Right lung (tissue), 10 donors: ENCODE measurements at places on chromosomes 5 and 9. TPM values are rescaled to one million over a fixed set of nuclear protein-coding genes. Genes with fewer than 3 reads are reported as not detected.

The OR4F3 gene
- not detected for polyA plus RNA-seq

DNA sequence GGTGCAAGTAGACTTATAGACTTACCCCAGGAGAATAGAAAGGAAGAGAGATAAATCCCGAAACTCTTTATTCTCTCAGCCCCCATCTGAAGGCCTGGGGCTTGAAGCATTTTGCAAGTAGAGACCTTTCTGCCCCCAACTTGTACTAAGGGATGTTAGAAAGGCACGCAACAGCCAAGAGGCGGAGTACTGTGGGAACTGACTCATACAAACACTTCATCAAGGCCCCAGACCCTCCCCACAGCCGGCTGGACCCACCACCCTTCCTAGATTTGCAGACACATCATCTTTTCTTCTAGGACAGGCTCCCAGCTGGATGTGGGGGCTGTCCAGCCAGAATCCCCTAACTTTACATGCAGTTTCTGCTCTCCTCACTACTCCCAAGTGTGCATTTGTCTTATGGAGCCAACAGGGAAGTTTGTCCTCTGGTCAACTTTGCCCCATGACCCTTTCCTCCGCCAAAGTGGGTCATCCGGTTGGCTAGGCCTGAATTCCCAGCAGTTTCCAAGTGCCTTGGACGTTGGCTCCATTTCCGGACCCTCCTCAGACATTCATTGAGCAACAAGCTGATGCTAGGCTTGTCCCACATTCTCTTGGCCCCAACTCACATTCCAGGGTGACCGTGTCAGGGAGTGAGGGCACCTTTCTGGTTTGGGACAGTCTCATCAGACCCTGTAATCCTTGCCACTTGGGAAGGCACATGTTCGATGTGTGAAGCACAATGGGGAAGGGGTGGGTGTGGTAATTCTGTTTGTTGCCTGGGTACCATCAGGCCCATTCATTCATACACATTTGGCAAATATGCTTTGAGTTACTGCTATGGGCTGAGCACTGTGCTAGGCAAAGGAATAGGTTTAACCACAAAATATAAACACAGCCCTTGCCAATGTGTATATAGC is 64.6 kb downstream of the ABLIM3 start:
- DNase-seq: peak; percentile 96

DNA sequence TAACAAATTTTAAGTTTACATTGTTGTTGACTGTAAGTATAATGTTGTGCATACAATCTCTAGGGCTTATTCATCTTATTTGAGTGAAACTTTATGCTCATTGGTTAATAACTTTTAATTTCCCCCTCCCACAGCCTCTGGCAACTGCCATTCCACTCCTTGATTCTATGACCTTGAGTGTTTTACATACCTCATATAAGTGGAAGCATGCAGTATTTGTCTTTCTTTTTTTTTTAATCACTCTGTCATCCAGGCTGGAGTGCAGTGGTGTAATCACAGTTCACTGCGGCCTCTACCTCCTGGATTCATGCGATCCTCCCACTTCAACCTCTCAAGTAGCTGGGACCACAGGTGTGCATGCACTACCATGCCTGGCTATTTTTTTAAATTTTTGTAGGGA is 83.9 kb downstream of the KCTD16 start:
- no peak for DNase-seq

DNA sequence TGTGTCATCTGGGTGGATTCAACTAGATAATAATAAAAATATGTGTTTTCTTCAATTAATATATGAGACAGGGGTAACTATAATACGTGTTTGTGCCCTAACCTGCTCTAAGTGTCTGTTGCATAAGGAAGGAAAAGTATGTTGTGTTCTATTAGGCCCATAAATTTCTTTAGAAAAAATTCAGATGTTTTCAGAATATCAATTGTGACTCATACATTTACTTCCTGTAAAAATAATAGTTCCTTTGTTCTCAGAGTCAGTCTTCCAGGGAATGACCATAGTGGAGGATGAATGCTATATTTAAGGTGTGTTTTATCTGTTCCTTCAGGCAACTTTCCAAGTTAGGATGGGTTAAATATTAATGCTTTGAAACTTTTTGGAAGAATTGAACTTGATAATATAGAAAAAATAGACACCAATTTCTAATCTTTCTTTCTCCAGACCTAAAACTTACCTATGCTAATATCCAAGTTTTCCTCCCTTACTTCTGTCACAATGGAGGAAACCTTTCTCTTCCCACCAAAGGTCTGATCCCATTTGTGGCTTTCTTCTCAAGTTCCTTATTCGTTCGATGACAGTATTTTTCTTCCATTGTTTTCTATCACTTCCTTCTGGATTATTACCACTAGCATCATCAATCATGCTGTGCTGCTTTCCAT is 49.9 kb downstream of the ISL1 start:
- DNase-seq: no peak

GRCh38 chr9:136309101-136309801 is 5.4 kb upstream of the CCDC187 start:
- no peak for DNase-seq

DNA sequence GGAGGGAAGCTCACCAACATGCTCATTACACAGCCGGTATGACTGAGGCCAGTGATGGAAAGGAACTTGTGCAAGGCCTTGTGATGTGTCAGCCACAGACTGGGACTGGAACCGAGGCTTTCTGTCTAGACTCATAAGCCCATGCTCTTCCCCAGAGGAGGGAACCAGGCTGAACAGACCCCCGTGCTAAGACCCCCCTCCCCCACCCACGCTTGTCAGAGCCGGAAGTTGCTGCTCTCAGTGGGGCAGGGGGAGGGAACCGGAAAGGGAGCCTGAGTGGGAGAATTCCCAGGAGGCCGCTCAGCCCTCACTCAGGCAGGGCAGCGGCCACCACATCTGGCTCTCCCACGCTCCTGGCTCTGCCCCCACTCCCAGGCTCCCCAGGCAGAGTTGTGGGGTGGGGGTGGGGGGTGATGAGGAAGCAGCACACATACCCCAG is 4.1 kb upstream of the PDGFRB start:
- peak; percentile 69 for DNase-seq

DNA sequence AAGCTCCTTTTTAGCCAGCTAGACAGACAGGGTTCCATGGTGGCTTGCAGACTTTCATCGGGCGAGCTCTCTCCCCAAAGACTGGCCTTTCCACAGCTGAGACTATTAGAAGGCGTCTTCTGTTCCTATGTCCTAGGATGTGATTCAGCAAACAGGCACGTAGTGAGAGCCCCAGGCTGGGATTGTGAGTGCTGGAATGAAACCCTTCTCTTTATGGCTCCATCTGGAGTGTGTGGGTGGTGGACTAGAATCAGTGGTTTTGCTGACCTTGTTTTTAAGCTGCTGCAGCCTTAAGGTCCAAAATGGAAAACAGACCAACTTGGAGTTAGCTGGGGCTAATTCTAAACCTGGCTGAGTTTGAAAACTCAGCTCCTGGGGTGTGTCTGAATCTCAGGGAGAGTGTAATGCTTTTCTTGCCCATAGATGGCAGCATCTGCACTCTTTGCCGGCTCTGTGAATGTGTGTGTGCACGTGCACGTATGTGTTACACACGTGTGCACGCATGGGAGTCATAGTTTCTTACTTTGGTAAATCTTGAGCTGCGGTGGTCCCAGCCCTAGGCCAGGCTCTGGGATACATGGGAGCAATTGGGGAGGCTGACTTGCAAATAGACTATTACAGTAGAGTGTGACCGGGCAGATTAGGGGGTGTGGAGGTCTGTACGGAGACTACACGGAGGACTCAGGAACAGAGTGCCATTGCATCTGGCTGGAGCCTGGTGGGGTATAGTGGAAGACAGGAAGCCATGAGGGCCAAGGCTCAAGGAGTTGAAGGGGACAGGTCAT is 10.7 kb downstream of the GSN start:
- no peak for DNase-seq

GRCh38 chr9:80076162-80076561 is 504.4 kb downstream of the TLE4 start:
- DNase-seq: no peak

DNA sequence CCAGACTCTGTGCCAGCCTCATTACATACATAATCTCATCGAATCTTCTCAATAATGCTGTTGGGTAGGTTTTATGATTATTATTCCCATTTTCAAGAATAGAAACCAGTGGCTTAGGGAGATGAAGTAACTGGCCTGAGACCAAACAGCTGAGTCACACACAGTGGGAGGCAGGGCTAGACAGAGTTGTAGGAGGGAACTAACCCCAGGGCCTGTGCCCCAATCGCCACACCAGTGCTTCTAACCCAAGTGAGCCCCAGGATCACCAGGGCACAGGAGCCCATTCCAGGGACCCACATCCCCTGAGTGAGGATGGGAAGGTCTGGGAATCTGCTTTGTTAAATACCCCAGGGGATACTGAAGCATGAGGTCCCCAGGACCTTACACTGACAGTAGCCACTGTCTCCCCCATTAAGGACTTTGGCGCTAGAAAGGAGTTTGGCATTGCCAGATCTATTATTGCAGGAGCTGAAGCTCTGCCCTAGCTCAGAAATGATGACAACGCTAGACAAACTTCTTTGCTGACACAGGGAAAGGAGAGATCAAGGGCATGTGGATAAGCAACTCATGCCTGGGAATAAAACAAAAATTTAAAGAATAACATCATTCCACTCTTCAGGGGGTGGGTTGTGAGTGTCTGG is 63.8 kb upstream of the PPARGC1B start:
- DNase-seq: no peak

- DNase-seq: no peak
Measured at GRCh38 chr9:135268031-135268430, 180.6 kb downstream of the OLFM1 start.

The IFNA8 gene
- not detected for polyA plus RNA-seq

GRCh38 chr5:87276655-87277054 is 9.0 kb downstream of the RASA1 start:
- DNase-seq: no peak

- no peak for DNase-seq
Measured at GRCh38 chr5:115116001-115116400, 53.7 kb downstream of the TRIM36 start.
